Activated CD8-positive, alpha-beta T cell treated with anti-CD3 and anti-CD28 coated beads, Interleukin-2, amount 10 ng/mL, durations not matched to agents 7 days and 5 days (primary cell): ENCODE measurements at places on chromosomes 7 and 10.

GRCh38 chr10:100568912-100569311 lies 33.2 kb downstream of the HIF1AN start:
- DNase-seq: no peak

DNA sequence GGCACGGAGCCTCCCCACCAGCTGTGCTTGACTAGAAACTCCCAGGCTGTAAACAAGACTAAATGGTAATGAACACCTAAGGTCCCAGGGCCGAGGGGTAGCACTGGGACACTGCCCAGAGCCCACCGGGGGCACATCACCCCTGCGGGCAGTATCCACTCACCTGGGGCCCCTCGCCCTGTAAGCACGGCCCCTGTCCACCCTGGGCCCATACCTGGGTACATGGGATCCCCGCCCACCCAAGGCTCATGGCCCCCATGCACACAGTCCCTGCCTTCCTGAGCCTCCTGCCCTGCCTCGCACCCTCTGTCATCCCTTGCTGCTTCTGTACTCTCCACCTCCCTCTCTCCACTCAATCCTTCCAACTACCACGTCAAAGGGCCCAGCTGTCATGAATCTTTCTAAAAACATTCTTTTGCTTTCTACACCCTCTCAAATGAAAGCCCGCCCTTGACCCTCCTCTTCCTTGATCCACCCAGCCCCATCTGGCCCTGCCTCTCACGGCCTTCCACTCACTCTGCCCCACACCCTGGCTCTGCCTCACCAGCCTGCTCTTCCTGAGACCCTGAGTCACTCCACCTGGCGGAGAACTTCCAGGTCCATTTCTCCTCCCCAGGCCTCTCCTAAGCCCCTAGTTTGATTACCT lies 173.1 kb downstream of the PARD3 start:
- DNase-seq: no peak

GRCh38 chr10:2980791-2981360 lies 86.5 kb upstream of the PFKP start:
- no peak for DNase-seq

DNA sequence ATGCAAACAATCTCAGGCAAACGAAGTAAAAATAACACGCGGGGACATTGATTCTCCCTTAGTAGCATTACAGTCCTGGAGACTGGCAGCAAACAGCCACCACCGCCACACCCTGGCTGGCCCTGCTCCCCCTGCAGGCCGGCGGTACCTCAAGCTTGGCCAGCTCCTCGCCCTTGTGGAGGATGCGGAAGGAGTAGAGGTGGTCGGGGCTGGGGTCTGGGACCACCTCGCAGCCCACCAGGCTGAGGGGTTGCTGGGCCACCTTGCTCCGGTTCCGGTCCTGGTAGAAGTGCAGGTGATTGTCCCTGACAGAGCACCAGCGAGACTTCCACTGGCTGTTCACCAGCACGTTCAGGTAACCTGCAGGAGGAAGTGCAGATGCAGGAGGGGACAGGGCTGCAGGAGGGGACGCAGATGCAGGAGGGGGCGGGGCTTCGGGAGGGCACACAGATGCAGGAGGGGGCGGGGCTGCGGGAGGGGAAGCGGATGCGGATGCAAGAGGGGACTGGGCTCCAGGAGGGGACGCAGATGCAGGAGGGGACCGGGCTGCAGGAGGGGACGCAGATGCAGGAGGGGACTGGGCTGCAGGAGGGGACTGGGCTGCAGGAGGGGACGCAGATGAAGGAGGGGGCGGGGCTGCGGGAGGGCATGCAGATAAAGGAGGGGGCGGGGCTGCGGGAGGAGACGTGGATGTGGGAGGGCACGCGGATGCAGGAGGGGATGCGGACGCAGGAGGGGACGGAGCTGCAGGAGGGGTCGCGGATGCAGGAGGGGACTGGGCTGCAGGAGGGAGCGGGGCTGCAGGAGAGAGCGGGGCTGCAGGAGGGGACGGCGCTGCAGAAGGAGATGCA lies 65.7 kb downstream of the VWA2 start:
- peak; percentile 87 for DNase-seq
